Activated CD8-positive, alpha-beta memory T cell treated with anti-CD3 and anti-CD28 coated beads, Interleukin-2, amount 50 U/mL, for 4 hours (primary cell): ENCODE measurements at places on chromosomes 4 and X.
A peak's percentile ranks its signal among the peaks of the same experiment; 100 is the strongest.

DNA sequence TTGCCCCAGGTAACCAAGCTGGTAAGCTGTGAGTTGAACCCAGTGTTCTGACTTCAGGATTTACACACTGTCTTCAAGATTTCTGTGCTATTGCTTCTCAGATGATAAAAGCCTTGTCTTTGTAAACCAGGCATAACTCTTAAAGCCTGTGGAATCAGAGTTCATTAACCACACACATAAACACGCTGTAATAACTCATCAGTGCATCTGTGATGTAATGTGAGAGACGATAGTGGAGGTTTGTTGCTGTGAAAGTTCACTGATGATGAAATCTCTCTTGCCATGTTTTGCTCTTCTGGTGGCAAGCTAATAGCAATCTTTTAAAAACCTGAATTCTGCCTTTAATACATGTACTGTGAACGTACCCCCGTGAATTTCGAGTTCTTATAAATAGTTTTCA is 41.5 kb downstream of the CLCN4 start:
- no peak for DNase-seq

- DNase-seq = no peak
Observed at GRCh38 chr4:147516133-147516532, 35.2 kb downstream of the EDNRA start.

GRCh38 chrX:150587585-150588503 is 19.4 kb downstream of the MTM1 start:
- DNase-seq = peak; percentile 63

DNA sequence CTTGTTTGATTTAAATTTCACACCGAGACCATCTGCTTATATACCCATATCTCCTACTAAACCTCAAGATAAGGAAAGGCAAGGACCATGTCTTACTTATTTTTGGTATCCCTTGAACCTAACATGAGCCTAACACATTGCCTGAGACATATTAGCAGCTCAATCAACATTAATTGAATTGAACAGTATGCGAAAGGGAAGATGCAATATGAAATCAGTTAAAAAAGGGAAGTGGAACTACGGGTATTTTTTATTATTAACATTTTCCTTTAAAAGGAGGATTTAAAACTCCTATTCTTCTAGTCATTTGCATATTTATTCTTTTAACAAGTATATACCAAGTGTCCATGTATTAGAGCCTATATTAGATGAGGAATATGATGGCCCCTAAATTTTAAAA is 197.0 kb downstream of the CAMK2D start:
- DNase-seq = no peak

DNA sequence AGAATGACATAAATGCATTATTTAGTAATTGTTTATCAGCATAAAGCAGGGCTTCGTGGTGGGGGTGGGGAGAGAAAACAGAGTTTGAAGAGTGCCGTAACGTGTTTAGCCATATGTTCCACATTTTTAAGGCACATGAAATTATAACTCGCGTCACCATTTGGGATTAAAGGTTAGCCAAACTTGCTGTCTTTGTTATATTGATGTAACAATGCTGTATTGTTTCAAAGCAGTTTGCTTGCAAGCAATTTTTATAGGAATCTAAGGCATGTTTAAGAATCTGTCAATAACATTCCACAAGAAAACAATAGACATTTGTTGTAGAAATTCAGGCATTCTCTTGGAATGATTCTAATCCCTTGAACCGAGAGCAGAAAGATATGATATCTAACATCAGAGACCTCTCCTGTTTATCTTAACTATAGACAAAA is 78.3 kb downstream of the CLDN22 start:
- no peak for DNase-seq

DNA sequence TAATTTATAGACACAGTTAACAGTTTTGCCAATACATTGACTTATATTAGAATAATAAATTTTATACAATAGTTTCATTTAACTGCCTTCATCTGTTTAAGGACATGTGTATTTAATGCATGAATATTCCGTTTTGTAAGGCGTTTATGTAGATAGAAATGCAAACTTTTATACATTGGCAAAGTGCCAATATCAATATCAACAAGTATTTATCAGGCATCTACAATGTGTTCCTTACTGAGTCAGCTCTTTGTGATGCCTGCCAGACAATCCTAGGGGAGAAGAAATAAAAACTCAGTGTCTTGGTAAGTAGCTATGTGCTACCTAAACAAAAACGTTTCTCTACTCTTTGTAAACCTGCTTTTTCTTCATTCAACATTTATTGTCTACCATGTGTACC is 1142.2 kb downstream of the C4orf33 start:
- no peak for DNase-seq

DNA sequence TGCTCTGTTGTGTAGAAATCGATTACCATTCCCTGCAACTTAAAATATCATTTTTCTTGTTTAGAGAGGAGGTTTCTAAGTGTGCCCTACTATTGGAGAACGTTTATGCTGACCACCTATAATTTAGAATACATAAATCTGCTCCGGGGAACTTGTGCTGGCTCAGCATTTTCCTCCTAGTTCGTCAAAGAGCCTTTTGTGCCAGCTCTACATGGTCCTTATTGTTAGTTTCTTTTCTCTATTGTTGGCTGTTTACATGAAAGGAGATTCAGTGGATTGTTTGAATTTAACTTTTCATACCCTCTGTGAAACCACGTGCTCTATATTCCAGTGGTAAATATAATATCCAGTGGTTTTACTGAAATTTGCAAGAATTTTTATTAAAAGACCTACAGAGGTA is 53.4 kb upstream of the ATP8A1 start:
- no peak for DNase-seq

DNA sequence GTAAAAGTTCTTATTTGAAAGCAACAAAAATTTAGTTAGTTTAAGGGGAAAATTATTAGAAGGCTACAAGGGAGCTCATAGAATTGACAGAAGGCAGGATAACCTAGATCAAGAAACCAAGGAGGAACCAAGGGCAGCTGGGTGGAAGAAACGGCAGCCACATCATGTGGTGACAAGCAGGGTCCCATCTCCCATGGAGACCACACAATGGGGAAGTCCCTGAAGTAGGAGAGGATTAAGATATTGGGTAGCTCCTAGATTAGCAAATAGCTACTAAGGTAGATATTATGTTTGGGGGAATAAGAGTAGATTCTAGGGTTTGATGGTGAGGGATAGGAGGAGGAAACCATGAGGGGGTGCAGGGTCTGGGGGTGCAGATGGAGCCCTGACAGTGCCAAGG is 48.0 kb upstream of the TMEM154 start:
- DNase-seq = no peak

DNA sequence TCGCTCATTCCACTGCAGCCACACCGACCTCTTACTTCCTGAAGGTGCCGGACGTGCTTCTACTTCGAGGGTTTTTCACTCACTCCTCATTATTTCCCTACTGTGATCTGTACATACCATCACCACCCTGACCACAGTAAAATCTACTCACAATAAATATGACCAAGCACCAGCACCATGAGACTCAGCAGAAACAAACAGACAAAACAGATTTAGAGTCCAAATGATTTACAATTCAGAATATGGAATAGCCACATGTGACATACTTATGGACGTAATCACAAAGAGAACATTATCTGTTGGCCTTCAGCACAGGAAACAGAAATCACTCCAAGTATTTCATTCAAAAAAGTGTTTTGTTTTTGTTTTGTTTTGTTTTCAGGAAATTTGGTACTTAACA is 16.1 kb upstream of the KLB start:
- DNase-seq = no peak

GRCh38 chr4:79212311-79212710 is 113.5 kb downstream of the NAA11 start:
- DNase-seq = no peak

- peak; percentile 33 for DNase-seq
Observed at GRCh38 chrX:17859609-17860178, 1.4 kb downstream of the RAI2 start.

GRCh38 chr4:6616087-6616995 is 24.1 kb upstream of the MRFAP1 start:
- no peak for DNase-seq

GRCh38 chr4:101419336-101420135 is 72.2 kb upstream of the PPP3CA start:
- no peak for DNase-seq

- DNase-seq = no peak
Observed at GRCh38 chr4:18869166-18869565, 847.6 kb upstream of the LCORL start.

DNA sequence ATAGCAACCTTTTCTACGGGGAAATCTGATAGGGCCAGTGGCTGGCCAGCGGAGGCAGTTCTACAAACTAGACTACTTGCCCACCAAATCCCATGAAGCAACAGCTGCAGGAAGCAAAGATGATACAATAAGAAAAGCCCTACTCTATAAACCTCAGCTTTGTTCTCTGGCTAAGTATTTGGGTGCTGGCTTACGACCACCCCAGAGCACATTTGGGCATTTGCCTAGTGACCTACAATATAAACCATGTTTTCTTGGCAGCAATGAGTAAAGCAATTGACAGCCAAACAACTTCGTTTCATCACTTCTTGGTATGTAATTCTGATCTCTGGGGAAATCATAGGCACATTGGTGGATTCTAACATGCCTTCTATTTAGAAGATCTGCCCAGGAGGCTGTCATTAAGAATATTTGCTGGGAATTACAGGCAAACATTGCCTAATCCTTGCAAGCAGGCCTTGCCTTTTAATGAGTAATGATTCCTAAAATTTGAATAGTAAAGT is 7.5 kb upstream of the LHFPL1 start:
- DNase-seq = no peak

DNA sequence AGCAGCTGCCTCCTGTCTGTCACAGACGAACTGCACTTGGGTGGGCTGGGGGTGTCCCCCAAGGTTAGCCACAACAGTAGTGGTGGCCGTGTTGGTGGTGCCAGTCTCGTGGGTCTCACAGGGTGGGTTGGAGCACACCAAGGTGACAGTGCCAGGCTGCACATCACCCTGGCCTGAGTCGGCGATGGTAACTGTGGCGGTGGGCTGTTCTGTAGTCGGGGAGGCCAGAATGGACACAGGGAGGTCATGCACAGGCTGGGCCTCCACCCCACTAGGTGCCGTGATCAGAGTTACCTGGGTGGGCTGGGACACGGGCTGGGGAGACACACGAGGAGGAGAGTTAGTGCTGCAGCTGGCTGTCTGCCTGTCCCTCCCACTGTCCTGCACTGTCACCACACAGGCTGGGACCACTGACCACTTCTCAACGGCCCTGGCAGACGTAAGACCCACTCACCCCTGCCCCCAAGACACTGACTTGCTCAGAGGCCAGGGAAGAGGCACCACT is 10.8 kb upstream of the RENBP start:
- no peak for DNase-seq

GRCh38 chr4:2250357-2251072 is 8.6 kb upstream of the HAUS3 start:
- DNase-seq = peak; percentile 11

DNA sequence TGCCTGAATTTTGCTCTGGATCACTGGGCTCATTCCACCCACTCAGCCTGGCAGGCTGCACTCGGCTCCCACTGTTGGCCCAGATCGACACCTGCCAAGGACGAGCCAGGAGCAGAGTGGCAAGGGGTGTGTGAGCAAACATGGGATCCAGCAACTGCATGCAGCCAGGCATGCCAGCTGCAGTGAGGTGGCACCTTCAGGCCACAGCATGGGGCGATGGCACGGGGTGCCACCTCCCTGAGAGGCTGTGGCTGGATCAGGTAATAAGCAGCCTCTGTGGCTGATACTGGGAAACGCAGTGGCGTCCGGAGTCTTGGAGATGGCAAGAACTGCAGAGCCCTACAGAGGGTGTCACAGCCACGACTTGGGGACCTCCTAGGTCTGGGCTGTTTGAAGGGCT is 244.5 kb upstream of the FSTL5 start:
- no peak for DNase-seq

DNA sequence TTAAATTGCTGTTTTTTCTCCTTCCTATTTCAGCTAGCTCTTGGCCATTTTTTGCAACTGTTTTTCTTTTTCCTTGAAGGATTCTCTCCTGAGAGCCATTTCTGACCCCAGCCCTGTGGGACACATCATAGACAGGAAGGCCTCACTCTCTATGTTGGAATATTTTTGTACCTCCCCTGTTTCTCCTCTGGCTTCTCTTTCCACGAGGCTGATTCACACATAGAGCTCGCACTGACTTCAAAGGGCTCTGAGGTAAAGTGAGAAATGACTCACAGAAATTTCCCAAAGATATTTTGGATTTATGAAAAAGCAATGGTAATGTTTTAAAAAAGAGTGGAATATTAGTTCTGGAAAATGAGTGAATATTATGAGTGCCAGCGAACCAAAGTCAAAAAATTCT is 181.7 kb upstream of the IGFBP7 start:
- DNase-seq = no peak

GRCh38 chr4:123747016-123747415 is 350.4 kb downstream of the SPRY1 start:
- no peak for DNase-seq

- no peak for DNase-seq
Observed at GRCh38 chr4:6369924-6370645, 100.4 kb downstream of the WFS1 start.

DNA sequence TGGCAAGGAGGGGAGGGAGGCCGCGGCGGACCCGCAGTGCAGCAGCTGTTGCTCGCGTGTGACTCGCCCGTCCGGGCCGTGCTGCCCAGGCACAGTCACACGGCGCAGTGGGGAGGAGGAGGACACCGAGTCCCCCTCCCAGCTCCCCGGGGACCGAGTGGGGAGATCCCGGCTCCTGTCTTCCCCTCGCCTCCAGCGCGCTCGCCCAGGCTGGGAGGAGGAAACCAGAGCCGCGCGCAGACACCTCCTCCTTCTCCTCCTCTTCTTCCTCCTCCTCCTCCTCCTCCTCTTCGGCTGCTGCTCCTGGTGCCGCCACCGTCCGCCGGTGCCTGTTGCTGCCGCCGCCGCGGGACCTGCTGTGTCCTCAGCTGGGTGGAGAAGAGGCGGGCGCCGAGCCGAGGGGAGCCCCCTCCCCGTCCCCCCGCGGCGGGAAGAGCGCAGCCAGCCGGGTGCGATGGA is at the start of gene TBC1D1:
Gene TBC1D1, plus strand, starts transcription at position 284 of the 459 bp plus-strand sequence. CDS start 11,012 bp downstream, outside the sequence.
- DNase-seq = peak; percentile 51

DNA sequence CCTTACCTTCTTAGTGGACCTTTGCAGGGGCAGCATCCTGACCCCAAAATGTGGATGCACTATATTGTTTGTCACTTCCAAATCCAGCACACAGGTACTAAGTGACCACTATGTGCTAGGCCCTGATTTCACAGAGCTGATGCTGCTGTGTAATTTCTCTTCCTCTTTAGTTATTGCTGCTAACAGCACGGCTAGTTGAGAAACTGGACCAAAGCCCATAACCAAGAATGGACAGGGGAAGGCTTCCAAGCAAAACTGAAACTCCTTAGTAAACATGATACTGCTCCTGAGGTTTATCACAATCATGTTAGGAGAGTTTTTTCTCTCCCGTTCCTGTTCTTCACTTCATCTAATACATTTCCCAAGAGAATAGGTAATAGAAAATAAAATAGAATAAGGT is 172.9 kb upstream of the TTC29 start:
- no peak for DNase-seq

GRCh38 chrX:116272322-116272721 is 101.8 kb downstream of the AGTR2 start:
- DNase-seq = no peak

GRCh38 chr4:80097400-80098177 is 24.6 kb upstream of the ANTXR2 start:
- DNase-seq = no peak

- no peak for DNase-seq
Observed at GRCh38 chr4:152723236-152723635, 43.4 kb upstream of the TMEM154 start.

- no peak for DNase-seq
Observed at GRCh38 chr4:8614365-8615193, 22.0 kb downstream of the CPZ start.

- no peak for DNase-seq
Observed at GRCh38 chr4:29653221-29653620, 1066.9 kb upstream of the PCDH7 start.
